ENCODE measurements at places on chromosomes 2 and 18. TPM values are rescaled to one million over a fixed set of nuclear protein-coding genes. Genes with fewer than 3 reads are reported as not detected.

MARCO gene
- 1.7 TPM for total RNA-seq

IL1RL2 gene
- 6.3 TPM for total RNA-seq

ACVR1C gene
- total RNA-seq, result 3.6 TPM

TMEM163 gene
- total RNA-seq, result 0.59 TPM

ITGB1BP1 gene
- 39.1 TPM for total RNA-seq

SNTG2 gene
- total RNA-seq, result 5.2 TPM

VPS54 gene
- total RNA-seq, result 34.3 TPM

IMMT gene
- total RNA-seq, result 40.6 TPM

DAW1 gene
- not detected for total RNA-seq

GPD2 gene
- 29.7 TPM for total RNA-seq

POTEI gene
- total RNA-seq, result 0.10 TPM

MRPL53 gene
- total RNA-seq, result 17.8 TPM

ZC3H6 gene
- total RNA-seq, result 9.7 TPM

C1GALT1C1L gene
- total RNA-seq, result 0.89 TPM
